GM23338 (cell line): ENCODE measurements at places on chromosomes 7 and 10. TPM values are rescaled to one million over a fixed set of nuclear protein-coding genes. Genes with fewer than 3 reads are reported as not detected.

Gene ZMYND11
- total RNA-seq, result 16.9 and 19.8 TPM in 2 replicates

Gene PIK3CG
- total RNA-seq, result not detected in 2 replicates

Gene OR6V1
- not detected in 2 replicates for total RNA-seq

Gene SEC61A2
- 17.6 and 18.2 TPM in 2 replicates for total RNA-seq

Gene HPSE2
- total RNA-seq, result 0.10 and 0.50 TPM in 2 replicates

Gene ELMO1
- 15.0 and 24.9 TPM in 2 replicates for total RNA-seq

Gene SEMA4G
- total RNA-seq, result 7.3 and 8.5 TPM in 2 replicates

Gene CCAR1
- total RNA-seq, result 84.1 and 118 TPM in 2 replicates

Gene GRID1
- total RNA-seq, result 0.14 and 0.82 TPM in 2 replicates

Gene GHRHR
- total RNA-seq, result not detected in 2 replicates

Gene LIPM
- total RNA-seq, result not detected in 2 replicates

Gene CREB3L2
- total RNA-seq, result 27.1 and 29.3 TPM in 2 replicates

Gene OPN4
- total RNA-seq, result not detected in 2 replicates

Gene CLEC2L
- not detected in 2 replicates for total RNA-seq

Gene GCK
- 7.3 and 9.3 TPM in 2 replicates for total RNA-seq

Gene CFAP58
- 0.39 and 0.63 TPM in 2 replicates for total RNA-seq

Gene ZNF853
- 8.9 and 9.8 TPM in 2 replicates for total RNA-seq

Gene C10orf90
- 0.43 and 0.76 TPM in 2 replicates for total RNA-seq

Gene CALHM3
- 0.14 TPM in 1 of 2 replicates, not detected in the other for total RNA-seq

Gene CDCA7L
- total RNA-seq, result 174 and 202 TPM in 2 replicates

Gene CALD1
- total RNA-seq, result 132 and 133 TPM in 2 replicates

Gene MYOF
- total RNA-seq, result 0.54 and 1.4 TPM in 2 replicates

Gene INMT
- total RNA-seq, result 0.19 and 1.1 TPM in 2 replicates

Gene PAOX
- 8.7 and 8.8 TPM in 2 replicates for total RNA-seq

Gene PTPN20
- not detected in 2 replicates for total RNA-seq

Gene CREM
- 40.9 and 68.9 TPM in 2 replicates for total RNA-seq

Gene HTRA1
- 16.1 and 16.5 TPM in 2 replicates for total RNA-seq

Gene ATOH7
- 1.2 and 1.8 TPM in 2 replicates for total RNA-seq

Gene CROT
- 10.4 and 14.0 TPM in 2 replicates for total RNA-seq

Gene PSD
- 4.0 and 6.8 TPM in 2 replicates for total RNA-seq

Gene SAMD9
- total RNA-seq, result 0.17 TPM in 1 of 2 replicates, not detected in the other

Gene VSTM4
- 0.23 and 0.66 TPM in 2 replicates for total RNA-seq

Gene TAC1
- 3.9 and 8.7 TPM in 2 replicates for total RNA-seq

Gene MYH16
- not detected in 2 replicates for total RNA-seq

Gene H2BK1
- not detected in 2 replicates for total RNA-seq

Gene CCDC71L
- 19.1 and 32.3 TPM in 2 replicates for total RNA-seq

Gene WNT2
- total RNA-seq, result not detected in 2 replicates

Gene SLC26A4
- 0.07 TPM in 1 of 2 replicates, not detected in the other for total RNA-seq

Gene WNT8B
- 1.3 and 1.9 TPM in 2 replicates for total RNA-seq

Gene ARMC3
- total RNA-seq, result 0.16 and 0.24 TPM in 2 replicates

Gene TMEM229A
- total RNA-seq, result 0.16 and 0.80 TPM in 2 replicates

Gene UBTD1
- 21.5 and 29.0 TPM in 2 replicates for total RNA-seq

Gene AMPH
- total RNA-seq, result 9.4 and 10.2 TPM in 2 replicates

Gene MMRN2
- total RNA-seq, result 1.0 and 2.4 TPM in 2 replicates

Gene CDK14
- 24.0 and 25.9 TPM in 2 replicates for total RNA-seq
